ENCODE measurements at places on chromosomes 5 and 9. TPM values are rescaled to one million over a fixed set of nuclear protein-coding genes. Genes with fewer than 3 reads are reported as not detected.

DIMT1 gene
- 11.7 TPM for total RNA-seq

SLC6A3 gene
- total RNA-seq, result not detected

ADAMTS12 gene
- 0.34 TPM for total RNA-seq

PCDHGA9 gene
- 4.9 TPM for total RNA-seq

BRINP1 gene
- total RNA-seq, result not detected

SH3TC2 gene
- 7.2 TPM for total RNA-seq

HSPB3 gene
- total RNA-seq, result 2.0 TPM

RAPGEF6 gene
- total RNA-seq, result 21.5 TPM

TCF7 gene
- 5.7 TPM for total RNA-seq

QRFP gene
- total RNA-seq, result not detected

ACOT12 gene
- not detected for total RNA-seq

SEMA4D gene
- 50.1 TPM for total RNA-seq

C1QTNF2 gene
- total RNA-seq, result not detected

LMX1B gene
- total RNA-seq, result 2.4 TPM

TSSK1B gene
- 3.9 TPM for total RNA-seq

FOXD4 gene
- not detected for total RNA-seq

FCN2 gene
- not detected for total RNA-seq

ZFP2 gene
- 0.94 TPM for total RNA-seq

SPINK6 gene
- not detected for total RNA-seq

ARL14EPL gene
- total RNA-seq, result not detected

CNTFR gene
- 9.1 TPM for total RNA-seq

LHX6 gene
- 7.3 TPM for total RNA-seq

IL5 gene
- not detected for total RNA-seq

MEGF10 gene
- 1.1 TPM for total RNA-seq

SHC3 gene
- 4.8 TPM for total RNA-seq

NUTM2F gene
- 0.24 TPM for total RNA-seq

ZNF367 gene
- total RNA-seq, result 3.8 TPM

PPP1R26 gene
- total RNA-seq, result 6.2 TPM

GFI1B gene
- total RNA-seq, result not detected

SPATA31D4 gene
- total RNA-seq, result not detected

PRDM9 gene
- total RNA-seq, result not detected

ANXA2R gene
- not detected for total RNA-seq

SPINK5 gene
- total RNA-seq, result 236 TPM

KIAA0825 gene
- total RNA-seq, result 5.8 TPM

PLAC8L1 gene
- total RNA-seq, result not detected

GALT gene
- 47.6 TPM for total RNA-seq

IRF1 gene
- 19.9 TPM for total RNA-seq

AJM1 gene
- 2.2 TPM for total RNA-seq

PCDHGA10 gene
- 23.6 TPM for total RNA-seq

BTNL9 gene
- 98.3 TPM for total RNA-seq

ACSL6 gene
- 0.89 TPM for total RNA-seq

EDIL3 gene
- 19.3 TPM for total RNA-seq

PDE8B gene
- 1.5 TPM for total RNA-seq

SLC22A4 gene
- 1.2 TPM for total RNA-seq

SOWAHA gene
- total RNA-seq, result not detected

LEAP2 gene
- 0.45 TPM for total RNA-seq

PRRX2 gene
- total RNA-seq, result 16.9 TPM

NME5 gene
- total RNA-seq, result not detected

ESM1 gene
- total RNA-seq, result not detected

CD274 gene
- 0.64 TPM for total RNA-seq

PCDHGA1 gene
- total RNA-seq, result 0.32 TPM

CEP120 gene
- total RNA-seq, result 13.5 TPM

SLC23A1 gene
- total RNA-seq, result 6.4 TPM

CDKN2B-AS1 gene
- total RNA-seq, result not detected

F12 gene
- total RNA-seq, result 18.4 TPM

Measured in suprapubic skin (tissue), 4 donors.